AG09319 (cell line): ENCODE measurements at places on chromosomes 1 and 21.

- DNase-seq, result no peak
Observed at GRCh38 chr21:42512346-42513034, 1.2 kb upstream of the SLC37A1 start.

- DNase-seq, result peak; percentile 31
Observed at GRCh38 chr1:153352523-153352922, 3.9 kb upstream of the PGLYRP4 start.

DNA sequence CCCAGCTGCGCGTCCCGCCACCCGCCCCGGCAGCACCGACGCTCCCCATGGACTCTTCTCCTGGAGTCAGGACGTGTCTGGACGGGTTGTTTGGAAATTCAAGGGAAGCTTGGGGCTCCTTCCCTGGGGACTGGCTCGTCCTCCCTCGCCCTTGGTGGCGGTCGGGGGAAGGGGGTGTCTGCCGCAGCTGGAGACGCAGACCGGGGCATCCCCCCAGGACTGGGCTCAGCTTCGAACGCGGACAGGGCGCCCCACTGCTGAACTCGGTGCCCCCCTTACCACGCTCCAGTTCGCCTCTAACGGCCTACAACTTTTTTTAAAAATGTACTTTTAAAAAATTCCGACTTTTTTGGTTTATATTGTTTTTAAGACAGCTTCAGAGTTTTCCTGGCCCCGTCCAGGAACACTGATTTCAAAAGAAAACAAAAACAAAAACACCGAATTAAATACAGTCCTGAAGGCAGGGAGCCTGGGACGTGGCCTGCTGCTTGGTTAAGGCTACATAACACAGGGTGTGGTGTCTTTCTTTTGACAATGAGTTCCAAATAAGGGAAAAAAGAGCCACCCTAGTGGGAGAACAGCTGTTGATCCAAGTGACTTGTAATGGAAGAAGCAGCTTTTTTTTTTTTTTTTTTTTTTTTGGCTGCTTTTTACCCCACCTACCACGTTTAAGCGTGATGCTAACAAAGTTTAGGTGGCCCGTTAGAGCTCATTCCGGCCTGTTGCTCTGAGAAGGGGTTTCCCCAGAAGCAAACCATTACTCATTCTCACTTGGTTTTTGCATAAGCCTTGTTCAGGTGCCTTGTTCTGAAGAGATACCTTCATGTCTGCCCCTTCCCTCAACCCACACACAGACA, 862 bp upstream of the DIPK1A start:
- peak; percentile 67 for DNase-seq

DNA sequence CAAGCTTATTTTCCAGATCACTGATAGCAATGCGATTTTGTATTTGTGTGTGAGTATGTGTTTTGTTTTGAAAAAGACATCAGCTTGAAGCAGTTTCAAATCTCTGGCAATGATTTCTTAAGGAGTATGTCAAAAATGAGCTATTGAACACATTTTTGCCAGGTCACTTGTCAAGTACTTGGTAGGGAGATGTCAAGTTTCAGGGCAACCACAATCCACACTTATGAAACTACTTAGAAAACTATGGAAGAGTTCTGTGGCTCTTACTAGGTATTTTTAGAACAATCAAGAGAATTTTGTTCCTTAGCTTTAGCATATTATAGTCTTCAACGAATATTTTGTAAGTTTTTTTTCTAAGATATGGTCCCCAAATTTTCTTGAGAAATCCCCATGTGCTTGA, 318.8 kb upstream of the ZRANB2 start:
- DNase-seq, result no peak
